NCI-H2029 treated with DMSO at 0.1 percent for 48 hours (cell line): ENCODE measurements at places on chromosomes 11 and 22.

- no peak for DNase-seq
Measured at GRCh38 chr22:28223826-28224225, 304.8 kb upstream of the PITPNB start.

DNA sequence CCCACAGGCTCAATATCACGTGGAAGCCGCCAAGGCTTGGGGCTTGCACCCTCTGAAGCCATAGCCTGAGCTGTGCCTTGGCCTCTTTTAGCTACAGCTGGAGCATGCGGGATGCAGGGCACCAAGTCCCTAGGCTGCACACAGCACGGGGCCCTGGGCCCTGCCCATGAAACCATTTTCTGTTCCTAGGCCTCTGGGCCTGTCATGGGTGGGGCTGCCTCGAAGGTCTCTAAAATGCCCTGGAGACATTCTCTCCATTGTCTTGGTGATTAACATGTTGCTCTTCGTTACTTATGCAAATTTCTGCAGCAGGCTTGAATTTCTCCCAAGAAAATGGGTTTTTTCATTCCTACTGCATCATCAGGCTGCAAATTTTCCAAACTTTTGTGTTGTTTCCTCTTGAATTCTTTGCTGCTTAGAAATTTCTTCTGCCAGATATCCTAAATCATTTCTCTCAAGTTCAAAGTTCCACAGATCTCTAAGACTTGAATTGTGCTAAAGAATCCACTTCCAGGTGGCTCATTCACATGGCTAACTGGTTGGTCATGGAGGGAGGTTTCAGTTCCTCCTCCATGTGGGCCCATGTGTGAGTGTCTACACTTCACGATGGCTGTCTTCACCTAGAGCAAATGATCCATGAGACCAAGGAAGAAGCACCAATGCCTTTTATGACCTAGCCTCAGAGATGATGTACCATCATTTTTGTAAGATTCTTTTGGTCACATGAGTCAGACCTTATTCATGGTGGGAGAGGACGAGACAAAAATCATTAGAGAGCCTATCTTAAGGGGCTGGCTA lies 7.4 kb upstream of the CREBZF start:
- DNase-seq: no peak

GRCh38 chr11:90606721-90607120 lies 383.9 kb upstream of the CHORDC1 start:
- DNase-seq: no peak

DNA sequence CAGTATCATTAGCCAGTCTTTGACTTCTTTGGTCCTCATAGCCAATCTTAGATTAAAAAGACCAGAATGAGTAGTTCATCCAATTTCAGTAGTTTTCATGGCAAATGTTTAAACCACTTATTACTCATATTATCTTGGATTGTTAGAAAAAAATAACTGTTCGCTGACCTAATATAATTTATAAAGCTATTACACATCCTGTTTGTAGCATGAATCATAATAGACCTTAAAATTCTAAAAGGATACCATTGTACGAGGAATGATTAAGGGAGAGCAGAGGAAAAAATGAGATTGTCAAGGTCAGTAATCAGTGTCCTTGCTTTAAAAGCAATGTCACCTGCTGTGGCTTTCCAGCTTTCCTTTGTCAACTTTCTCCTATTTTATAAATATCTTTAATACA lies 371.2 kb downstream of the NELL1 start:
- DNase-seq: no peak

DNA sequence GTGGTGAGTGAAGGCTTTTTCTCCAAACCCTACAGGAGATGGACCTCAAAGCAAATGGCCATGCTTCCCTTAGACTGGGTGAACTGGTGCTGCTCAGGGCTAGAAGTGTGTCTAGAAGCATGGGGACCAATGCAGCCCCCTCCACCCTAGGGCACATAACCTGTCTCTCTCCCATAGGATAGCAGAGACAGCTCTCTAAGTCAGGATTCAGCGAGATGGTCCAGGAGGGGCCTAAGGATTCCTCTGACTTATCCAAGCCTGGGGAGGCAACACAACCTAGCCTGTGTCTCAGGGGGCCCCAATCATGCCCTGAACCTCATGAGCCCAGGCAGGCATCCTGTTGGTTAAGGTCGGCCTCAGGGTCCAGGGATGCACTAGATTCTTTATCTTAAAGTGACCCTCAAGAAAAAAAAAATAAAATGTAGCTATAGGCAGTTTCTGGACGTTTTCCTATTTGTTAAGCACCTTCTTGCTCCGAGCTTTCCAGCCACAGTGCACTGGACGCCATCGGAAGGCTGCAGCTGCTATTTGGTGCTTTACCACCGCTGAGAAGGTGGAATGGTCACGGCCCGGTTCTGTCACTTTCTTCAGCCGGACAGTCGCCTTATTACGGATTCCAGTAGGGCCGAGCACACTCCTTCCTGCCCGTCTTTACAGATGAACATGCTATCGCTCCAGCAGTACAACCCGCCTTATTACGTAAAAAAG lies 5.0 kb upstream of the CCND1 start:
- no peak for DNase-seq

- DNase-seq: no peak
Measured at GRCh38 chr11:72553706-72554105, 119.4 kb upstream of the CLPB start.

GRCh38 chr11:79308429-79308828 lies 132.4 kb downstream of the TENM4 start:
- DNase-seq: no peak

DNA sequence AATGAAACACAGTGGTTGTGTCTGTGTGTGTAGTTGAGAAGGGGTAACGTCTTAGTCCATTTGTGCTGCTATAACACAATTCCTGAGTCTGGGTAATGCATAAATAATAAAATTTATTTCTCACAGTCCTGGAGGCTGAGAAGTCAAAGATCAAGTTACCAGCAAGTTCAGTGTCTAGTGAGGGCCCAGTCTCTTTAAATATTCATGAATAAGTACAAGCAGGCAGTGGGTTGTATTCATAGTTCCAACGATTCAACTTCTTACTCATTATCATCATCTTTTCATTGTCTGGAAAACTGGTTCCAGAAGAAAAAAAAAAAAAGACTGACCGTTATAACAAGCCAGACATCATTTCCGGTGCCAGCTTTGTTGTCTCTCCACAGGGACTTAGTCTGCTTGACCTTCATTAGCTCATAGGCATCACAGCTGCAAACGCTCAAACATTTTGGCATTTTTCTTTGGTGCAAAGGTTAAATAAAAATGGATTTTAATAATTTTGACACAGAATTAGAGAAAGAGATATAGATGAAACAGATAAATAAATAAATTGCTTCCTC lies 1297.5 kb downstream of the LRRC4C start:
- no peak for DNase-seq

GRCh38 chr11:36116161-36116560 lies 172.3 kb downstream of the LDLRAD3 start:
- no peak for DNase-seq

DNA sequence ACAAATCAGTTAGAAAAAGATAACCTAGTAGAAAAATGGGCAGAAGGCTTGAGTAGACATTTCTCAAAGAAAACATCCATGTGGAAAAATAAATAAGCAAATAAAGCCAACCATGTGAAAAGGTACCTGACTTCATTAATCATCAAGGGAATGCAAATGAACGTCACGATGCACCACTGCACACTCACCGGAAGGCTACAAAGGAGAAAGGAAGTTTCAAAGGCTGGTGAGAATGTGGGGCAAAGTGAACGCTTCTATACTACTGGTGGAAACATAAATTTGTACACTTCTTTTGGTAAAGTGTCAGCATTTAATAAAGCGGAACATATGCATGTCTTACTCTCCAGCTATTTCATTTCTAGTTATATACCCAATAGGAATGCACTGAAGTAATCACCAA lies 166.8 kb downstream of the CSNK2A3 start:
- DNase-seq: no peak

DNA sequence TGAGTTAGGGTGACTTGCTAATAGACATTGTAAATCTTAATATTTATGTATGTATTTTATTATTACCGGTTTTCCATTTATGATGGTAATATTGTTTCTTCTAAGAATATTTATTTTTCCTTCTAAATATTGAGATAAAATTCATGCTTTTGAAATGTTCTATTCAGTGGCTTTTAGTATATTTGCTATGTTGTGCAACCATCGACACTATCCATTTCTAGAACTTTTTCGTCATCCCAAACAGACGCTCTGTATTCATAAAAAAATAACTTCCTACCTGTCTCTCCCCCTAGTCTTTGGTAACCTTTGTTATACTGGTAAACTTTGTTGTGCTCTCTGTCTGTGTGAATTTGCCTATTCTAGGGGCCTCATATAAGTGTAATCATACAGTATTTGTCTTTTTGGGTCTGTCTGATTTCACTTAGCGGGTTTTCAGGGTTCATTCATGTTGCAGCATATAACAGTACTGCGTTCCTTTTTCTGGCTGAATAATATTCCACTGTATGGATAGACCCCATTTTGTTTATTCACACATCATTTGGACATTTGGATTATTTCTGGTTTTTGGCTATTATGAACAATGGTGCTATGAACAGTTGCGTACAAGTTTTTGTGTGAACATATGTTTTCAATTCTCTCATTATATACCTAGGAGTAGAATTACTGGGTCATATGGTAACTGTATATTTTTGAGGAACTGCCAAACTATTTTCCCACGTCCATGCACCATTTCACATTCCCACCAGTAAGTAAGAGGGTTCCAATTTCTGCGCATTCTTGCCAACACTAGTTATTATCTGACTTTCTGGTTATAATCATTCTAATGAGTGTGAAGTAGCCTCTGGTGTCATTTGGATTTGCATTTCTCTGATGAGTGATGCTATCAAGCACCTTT lies 15.9 kb downstream of the NEAT1 start:
- DNase-seq: no peak

GRCh38 chr11:44140805-44141204 lies 45.3 kb downstream of the EXT2 start:
- no peak for DNase-seq

DNA sequence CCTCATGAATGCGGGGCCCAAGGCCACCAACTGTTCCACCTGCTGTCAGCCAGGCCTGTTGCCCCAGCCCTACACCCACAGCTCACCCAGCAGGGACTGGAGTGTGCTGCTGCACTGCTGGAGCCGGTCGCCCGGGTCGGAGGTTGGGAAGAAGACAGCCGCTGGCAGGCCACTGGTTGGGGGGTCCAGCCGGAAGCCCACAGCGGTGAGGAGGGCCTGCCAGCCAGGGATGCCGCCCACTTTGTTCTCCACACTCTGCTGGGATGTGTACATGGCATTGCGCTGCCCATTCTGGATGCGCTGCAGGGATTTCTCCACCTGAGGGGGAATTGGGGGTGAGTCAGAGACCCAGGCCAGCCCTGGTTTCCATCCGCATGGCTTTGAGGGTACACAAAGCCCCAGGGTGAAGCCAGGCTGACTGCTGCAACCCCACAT lies 74.2 kb upstream of the PITPNB start:
- DNase-seq: no peak

- no peak for DNase-seq
Measured at GRCh38 chr22:44275631-44275995, 37.1 kb downstream of the SHISAL1 start.

- peak; percentile 27 for DNase-seq
Measured at GRCh38 chr11:126833065-126833464, 167.5 kb downstream of the KIRREL3 start.

GRCh38 chr11:128757235-128757711 lies 63.4 kb downstream of the FLI1 start:
- no peak for DNase-seq

DNA sequence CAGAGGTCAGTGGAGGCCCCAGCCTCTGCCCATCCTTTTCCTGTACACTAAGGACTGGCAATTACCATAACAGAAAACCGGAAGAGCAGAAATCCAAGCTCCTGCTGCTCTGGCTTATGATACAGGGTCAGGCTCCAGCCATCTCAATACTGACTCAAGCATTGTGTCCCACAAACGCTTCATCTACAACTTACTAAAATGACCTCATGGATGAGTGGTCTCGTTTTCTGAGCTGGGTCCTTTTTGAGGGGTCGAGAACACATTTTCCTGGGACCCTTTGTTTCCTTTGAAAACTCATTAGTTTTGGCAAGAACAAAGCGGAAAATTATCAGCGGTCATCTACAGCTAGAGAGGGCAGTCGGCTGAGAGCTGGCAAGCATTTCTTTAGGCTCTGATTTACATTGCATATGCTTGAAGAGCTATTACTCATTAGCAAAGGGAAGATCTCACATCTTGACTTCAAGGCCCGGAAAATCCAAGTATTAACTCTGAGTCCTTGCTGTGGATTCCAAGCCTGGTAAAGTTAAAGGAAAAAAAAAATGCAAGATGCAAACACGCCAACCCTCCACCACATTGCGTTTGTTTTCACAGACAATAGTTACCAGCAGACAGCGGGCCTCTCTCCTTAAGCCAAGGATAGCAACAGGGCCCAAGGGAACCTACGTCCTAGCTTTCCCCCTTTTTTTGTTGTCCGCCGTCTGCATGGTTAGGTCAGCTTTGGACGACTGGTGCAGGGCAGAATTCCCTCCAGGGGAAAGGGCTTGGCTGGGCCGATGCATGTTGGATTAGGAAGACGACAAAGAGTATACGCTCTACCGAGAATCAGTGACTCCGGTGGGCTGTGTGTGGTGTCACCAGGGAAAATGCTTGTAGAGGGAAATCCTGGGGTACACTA lies 1.8 kb downstream of the TESMIN start:
- no peak for DNase-seq

DNA sequence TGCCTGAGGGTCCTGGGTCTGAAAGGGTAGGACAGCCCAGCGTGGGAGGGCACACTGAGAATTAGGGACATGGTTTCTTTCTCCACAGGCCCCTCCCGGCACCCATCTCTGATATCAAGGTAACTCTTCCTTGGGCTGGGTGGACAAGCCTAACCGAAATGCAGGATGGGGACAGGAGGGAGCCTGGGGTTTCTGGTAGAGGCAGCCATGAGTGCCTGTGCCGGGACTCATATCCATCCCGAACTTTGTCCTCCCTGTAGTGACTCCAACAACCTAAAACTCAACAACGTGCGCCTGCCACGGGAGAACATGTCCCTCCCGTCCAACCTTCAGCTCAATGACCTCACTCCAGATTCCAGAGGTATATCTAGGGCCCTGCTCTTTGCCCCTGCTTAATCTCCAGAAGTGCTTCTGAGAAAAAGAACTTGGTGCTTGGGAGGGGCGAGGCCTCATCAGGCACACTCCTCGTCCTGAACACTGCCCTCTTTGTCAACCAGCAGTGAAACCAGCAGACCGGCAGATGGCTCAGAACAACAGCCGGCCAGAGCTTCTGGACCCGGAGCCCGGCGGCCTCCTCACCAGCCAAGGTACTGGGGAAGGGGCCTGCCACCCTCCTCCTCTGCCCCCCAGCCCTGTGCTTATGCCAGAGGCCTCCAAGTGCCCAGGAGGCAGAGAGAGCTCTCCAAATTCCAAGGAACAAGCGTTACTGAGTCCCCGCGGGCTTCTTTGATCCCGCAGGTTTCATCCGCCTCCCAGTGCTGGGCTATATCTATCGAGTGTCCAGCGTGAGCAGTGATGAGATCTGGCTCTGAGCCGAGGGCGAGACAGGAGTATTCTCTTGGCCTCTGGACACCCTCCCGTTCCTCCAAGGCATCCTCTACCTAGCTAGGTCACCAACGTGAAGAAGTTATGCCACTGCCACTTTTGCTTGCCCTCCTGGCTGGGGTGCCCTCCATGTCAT lies 3.1 kb downstream of the TMEM25 start:
- DNase-seq: no peak
